ENCODE measurements at places on chromosomes 7 and 10.

GRCh38 chr10:62380016-62380415 is 5.8 kb downstream of the ZNF365 start:
- no peak for ATAC-seq

DNA sequence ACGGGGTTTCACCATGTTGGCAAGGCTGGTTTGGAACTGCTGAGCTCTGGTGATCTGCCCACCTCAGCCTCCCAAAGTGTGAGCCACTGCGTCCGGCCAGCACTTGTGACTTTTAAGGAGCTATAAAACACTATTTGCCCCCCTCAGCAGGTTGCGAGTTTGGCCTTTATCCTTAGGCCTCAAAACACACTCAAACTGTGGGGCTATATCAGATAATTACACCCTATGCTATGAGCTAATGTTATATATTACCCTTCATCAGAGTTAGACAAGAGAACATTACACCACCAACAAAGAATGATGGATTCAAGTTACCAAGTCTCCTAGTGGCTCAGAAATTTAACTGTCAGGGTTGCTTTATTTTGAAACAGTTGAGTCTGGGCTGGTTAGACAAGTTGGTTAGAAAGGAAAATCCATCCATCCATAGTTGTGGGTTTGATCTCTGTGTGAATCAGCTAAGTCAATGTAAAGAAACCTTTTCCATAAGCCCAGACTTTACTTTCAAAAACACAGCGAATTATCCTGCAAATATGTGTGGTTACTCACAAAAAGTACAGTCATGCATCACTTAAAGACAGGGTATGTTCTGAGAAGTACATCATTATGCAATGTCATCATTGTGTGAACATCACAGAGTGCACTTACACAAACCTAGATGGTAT is 115.8 kb downstream of the SEMA3D start:
- no peak for ATAC-seq

DNA sequence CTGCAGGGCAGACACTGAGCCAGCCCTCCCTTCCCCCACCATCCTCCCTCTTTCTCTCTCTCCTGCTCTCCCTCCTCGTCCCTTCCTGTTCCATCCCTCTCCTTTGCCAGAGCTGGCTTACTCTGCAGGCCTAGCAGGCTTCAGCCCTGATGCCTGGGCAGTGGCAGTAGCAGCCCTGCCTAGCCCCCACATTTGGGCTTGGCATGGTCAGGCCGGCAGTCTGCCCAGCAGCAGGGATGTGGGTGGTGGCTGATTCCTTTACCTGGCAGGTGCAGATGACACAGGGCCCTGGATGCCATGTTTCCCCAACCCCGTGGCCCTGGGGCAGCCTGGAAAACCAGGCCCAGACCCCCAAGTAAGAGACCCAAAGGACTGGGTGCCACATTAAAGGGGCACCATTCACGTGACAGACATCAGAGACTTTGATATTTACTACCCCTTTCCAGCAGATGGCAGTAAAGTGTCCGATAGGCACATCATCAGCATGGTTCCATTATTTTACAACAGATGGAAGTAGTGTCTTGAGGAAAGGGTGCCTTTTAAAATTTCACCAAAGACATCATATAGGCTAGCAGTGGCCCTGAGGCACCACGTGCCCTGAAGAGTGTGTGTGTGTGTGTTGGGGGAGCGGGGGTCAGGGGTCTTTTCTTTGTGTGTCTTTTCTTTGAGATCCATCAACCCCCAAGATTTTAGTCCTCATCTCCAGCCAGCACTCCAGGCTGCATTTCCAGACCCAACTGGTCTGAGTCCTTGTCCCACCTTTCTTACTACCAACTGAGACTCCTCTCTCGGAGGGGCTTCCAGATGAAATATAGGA is 5.9 kb downstream of the KCP start:
- peak; percentile 71 for ATAC-seq

DNA sequence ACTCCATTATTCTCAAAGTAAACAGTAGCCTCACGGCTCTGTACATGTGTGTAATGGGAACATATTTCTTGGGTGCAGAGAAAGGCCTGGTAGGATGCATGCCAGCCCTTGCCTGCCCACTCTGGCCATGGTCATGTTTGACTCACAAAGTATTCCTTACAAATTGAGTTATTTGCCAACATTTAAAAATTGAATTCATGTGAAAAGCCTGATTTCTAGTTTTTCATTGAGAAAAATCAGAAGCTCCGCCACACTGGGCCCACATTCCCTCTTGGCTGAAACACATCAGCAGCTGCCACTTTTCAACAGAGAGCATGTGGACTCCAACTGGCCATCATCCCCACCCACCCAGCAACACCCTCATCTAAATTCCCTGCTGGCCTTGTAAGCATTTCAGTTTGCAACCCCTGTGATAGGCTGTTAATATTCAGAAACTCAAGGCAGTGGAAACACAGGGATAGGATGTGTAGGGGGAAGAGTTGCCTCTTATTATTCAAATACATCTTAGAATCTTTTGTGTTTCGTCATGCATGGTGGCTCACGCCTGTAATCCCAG is 40.9 kb downstream of the CDH23 start:
- no peak for ATAC-seq

- ATAC-seq: peak; percentile 83
These were observed 120.7 kb downstream of the PRKAG2 start for GRCh38 chr7:151756076-151756731.

DNA sequence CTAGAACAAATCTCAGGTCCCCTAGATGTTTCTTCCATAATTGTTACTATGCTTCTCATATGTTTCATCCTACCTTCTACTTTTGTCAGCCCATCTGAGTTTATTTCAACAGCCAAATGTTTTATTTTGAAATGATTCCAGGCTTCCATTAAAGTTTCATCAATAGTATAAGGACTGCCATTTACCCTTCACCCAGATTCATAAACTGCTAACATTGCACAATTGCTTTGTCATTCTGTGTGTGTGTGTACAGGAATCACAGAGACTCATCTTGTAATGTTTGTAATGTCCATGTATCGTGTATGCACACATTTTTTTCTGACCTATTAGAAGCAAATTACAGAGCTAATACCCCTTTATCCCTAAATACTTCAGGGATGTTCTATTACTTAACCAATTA is 25.5 kb downstream of the MMRN2 start:
- no peak for ATAC-seq

- ATAC-seq: no peak
These were observed 4.4 kb downstream of the ZNF655 start for GRCh38 chr7:99562832-99563231.

DNA sequence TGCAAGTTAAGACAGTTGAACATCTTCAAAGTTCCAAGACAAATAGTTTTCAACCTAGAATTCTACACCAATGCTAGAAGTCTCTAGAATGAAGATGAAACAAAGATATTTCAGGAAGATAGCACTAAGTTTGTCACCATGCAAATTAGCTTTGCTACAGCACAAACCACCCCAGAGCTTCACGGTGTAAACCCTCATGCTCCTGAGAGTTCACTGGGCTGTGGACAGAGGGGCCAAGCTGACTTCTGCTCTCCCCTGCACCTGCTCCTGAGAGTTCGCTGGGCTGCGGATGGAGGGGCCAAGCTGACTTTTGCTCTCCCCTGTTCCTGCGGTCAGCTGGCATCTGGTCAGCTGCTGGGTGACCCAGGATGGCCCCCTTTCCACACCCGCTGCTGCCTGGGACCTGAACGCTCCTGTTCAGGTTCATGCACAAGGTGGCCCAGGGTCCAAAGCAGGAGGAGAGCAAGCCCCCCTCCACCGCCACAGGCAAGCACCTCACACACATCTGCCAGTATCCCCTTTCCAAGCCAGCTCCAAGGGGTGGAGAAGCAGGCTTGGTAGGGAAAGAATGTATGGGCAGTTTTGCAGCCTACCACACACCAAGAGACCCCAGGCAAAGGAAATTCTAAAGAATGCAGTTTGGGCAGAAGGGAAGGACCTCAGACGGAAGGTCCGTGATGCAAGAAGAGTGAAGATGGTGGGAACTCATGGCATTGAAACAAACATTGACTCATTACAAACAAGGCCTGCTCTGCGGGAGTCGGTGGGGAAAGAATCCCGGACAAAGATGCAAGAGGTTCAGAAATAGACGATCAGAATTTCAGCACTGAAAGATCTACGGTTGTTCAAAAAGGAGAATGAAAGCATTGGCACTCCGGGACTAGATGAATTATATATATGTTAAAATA is 137.8 kb upstream of the PPP2R2D start:
- ATAC-seq: no peak

GRCh38 chr10:110510086-110510485 is 12.4 kb downstream of the DUSP5 start:
- ATAC-seq: no peak

GRCh38 chr7:148717266-148717793 is 18.6 kb downstream of the CUL1 start:
- no peak for ATAC-seq

DNA sequence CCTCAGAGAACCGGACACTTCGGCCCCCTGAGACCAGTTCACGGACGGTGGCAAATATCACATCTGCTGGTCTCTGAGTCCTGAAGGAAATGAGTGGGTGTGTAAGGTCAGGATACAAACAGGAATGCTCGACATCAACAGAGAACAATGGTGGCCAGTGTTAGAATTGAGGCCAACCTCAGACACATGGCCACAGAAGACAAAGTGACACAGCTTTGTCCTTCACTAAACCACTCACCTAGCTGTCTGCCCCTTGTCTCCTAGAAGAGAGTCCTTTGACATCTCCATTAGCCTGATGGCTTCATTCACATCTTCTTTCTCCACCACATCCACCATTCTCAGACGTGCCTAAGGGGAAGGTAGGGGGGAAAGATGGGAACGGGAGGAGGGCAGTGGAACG is 4.3 kb downstream of the COPS6 start:
- ATAC-seq: no peak

GRCh38 chr7:6453734-6454133 is 6.0 kb upstream of the DAGLB start:
- ATAC-seq: no peak

- no peak for ATAC-seq
These were observed 88.1 kb upstream of the CUX1 start for GRCh38 chr7:101729241-101729883.

GRCh38 chr7:17070231-17070708 is 188.5 kb upstream of the AGR3 start:
- no peak for ATAC-seq

- no peak for ATAC-seq
These were observed 13.0 kb downstream of the RRP12 start for GRCh38 chr10:97388152-97388551.

DNA sequence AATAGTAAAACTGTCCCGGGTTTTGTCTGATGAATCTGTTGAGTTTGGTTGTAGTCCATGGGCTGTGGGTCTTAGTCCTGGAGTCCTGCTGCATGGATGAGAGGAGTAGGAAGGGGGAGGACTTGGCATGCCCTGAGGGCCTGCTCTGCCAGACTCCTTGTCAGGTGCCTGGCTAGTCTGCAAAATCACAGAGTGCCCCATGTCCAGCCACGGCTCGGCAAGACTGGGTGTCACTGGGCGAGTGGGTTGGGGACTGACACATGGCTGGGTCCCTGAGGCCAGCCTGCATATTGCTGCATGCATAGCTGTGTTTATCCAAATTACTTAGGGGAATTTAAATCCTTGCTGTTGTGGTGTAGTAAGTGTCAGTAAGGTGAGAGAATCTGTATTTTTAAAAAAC is 9.7 kb downstream of the MINDY4 start:
- ATAC-seq: no peak

GRCh38 chr7:112448891-112449290 is 1.4 kb upstream of the IFRD1 start:
- ATAC-seq: no peak

GRCh38 chr10:23338886-23339285 is 5.7 kb downstream of the C10orf67 start:
- no peak for ATAC-seq

DNA sequence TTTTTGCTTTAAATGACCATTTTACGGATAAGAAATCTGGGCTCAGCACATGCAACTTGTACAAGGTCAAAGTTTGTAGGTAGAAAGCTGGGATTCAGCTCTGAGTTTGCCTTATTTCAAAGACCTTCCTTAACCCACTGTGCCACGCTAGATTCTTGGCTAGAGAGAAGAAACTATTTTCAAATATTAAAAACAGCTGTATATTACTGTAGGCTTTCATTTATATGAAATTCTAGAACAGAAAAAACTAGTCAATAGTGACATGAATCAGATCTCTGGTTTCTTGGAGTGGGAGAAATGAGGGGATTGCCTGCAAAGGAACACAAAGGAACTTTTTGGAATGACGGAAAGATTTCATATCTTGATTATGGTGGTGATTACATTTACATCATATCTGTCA is 53.0 kb upstream of the C1GALT1 start:
- no peak for ATAC-seq

DNA sequence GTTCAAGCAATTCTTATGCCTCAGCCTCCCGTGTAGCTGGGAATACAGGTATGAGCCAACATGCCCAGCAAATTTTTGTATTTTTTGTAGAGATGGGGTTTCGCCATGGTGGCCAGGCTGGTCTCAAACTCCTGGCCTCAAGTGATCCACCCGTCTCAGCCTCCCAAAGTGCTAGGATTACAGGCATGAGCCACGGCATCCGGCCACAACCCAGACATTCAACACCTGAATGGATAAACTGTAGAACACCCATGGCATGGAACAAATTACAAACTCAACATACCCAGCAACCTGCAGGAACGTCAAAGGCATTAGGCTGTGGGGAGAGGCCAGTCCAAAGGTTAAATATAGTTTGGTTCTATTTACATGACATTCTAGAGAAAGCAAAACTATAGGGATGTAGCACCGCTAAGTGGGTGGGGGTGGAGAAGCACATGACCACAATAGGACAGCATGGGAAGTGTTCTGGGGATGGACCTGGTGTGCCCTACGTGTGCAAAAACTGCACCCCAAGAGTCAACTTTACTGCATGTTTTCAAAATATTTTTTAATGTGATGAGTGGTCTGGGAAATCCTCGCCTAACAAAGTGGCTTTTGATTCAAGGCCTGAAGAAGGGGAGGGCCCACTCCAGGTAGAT is 6.5 kb upstream of the PGAM2 start:
- ATAC-seq: no peak

DNA sequence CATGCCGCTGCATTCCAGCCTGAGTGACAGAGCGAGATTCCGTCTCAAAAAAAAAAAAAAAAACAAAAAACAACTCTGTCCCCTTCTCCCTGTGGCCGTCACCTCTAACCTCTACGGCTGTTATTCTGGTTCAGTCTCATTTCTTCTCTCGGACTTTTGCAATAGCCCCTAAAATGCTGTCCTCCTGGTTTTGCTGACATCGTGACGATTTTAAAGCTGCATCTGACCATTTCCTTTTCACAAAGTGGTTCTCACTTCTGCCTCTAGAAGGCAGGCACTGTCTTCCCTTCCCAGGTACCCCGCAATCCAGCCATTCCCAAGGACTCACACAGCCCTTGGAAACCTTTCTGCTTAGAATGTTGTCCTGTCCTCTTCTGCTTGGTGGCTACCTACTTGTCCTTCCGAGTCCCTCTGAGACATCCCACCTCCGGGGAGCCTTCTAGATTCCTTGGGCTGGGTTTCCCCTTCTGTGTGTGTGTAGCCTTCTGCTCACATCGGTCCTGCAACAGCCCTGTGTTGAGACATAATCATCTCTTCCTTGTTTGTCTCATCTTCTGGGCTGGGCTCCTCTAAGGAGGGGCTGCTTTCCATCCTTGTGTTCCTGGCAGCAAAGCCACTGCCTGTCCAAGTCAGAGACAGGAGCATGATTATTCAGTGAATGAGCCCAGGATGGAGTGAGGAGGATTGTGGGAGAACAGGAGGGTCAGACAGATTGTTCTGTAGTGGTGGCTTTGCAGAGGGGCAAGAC is 83.1 kb downstream of the GRK5 start:
- ATAC-seq: no peak

GRCh38 chr7:135169964-135170273 is 588 bp downstream of the CYREN start:
- peak; percentile 61 for ATAC-seq
